CD4-positive, alpha-beta T cell treated with Interleukin-12 subunit alpha and Interleukin-12 subunit beta, for 1 hour (primary cell): ENCODE measurements at places on chromosomes 16 and 17.
A peak's percentile ranks its signal among the peaks of the same experiment; 100 is the strongest.

DNA sequence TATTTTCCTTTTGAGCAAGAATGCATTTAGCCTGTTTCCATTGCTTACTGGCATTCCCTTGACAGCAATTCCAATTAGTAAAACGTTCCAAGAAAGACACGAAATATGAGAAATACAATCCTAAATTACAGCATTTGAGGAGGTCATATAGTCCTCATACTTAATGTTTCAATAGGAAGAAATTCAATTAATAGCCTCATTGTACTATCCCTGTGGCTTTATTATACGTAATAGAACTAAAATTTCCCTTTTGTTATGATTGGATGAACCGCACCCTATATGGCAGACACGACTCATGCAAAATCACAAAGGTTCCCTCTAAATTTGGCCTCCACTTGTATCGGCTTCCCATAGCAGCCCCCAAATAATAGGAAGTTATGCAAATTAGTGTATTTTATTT is 291.7 kb downstream of the CEP112 start:
- DNase-seq, result no peak

GRCh38 chr17:36034127-36034526 is 16.4 kb upstream of the CCL23 start:
- DNase-seq, result no peak

DNA sequence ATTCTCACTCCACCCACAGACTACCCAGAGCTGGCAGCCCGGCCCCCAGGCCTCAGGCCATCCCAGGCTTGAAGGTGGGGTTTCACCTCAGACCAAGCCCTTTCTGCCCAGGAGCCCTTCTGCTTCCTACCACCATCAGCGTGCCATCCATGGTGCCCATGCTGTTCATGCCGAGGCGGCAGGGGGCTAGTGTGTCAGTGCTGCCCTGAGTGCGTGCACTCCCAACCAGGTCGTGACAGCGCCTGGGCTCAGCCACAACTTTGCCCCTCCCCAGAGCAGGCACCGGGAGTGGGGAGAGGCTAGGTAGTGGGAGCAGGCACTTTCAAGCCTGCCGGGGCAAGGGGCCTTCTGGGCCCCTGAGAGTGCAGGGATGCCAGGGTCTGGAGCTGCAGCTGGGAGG is 8.5 kb downstream of the B3GNT9 start:
- DNase-seq, result no peak

GRCh38 chr17:41615454-41615853 is 2.9 kb upstream of the KRT16 start:
- no peak for DNase-seq

DNA sequence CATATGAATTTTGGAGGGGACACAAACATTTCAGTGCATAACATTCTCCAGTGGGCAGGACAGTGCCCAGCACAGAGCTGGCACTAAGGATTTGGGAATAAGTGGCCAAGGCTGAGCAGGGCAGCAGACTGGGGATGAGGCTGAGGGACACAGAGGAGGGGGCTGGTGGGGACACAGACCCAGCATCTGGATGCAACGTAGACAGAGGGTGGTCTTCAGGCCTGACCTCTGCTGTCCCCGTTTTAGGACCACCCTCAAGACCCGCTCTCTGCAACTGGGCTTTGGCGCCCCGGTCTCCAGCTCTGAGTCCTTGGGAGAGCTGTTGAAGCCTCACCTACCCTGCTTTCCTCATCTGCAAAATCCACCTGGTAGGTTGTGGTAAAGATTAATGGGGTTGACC is 3.3 kb upstream of the PRSS33 start:
- DNase-seq, result no peak

DNA sequence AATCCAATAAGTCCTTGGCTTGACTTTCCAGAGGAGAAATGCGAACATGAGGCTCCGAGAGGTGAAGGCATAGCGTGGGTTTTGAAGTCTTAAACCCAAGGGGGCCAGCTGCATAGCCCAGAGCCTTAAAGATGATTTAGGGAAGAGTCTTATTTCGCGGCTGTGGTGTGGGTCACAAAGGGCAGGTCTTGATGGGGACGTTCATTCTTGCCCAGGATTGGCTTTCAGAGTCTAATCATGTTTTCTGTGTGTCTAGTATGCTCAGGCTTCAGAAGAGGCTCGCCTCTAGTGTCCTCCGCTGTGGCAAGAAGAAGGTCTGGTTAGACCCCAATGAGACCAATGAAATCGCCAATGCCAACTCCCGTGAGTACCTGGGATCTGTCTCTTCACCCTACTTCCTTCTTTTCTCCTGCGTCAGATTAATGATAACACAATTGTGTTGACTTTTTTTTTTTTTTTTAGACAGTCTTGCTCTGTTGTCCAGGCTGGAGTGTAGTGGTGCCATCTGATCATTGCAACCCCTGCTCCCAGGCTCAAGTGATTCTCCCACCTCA is 951 bp downstream of the RPL19 start:
- DNase-seq, result no peak

GRCh38 chr16:5516115-5516514 is 418.5 kb upstream of the EEF2KMT start:
- no peak for DNase-seq

GRCh38 chr17:27579897-27580321 is 51.1 kb upstream of the LGALS9 start:
- DNase-seq, result no peak

- DNase-seq, result no peak
Measured at GRCh38 chr17:5785867-5786509, 201.7 kb upstream of the NLRP1 start.

- DNase-seq, result no peak
Measured at GRCh38 chr17:69516911-69517310, 102.4 kb downstream of the MAP2K6 start.

GRCh38 chr16:66250686-66251431 is 115.6 kb upstream of the CDH5 start:
- no peak for DNase-seq

DNA sequence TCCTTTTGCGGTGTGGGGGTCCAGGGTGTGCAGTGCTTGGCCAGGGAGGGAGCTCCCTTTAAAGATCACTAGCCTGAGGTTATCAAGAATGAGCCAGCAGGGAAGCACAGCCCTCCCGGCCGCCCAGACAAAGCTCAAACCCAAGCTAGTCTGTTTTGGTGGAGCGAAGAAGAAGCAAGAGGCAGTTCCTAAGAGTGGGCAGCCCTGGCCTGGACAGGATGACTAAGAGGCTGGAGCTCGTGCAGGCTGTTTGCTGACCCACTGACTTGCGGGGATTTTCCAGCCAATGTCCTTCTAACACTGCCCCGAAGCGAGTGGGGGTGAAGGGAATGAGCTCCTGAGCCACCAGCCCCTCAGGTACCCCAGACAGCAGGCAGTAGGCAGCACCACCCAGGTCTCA is 134.4 kb downstream of the COPRS start:
- DNase-seq, result no peak

DNA sequence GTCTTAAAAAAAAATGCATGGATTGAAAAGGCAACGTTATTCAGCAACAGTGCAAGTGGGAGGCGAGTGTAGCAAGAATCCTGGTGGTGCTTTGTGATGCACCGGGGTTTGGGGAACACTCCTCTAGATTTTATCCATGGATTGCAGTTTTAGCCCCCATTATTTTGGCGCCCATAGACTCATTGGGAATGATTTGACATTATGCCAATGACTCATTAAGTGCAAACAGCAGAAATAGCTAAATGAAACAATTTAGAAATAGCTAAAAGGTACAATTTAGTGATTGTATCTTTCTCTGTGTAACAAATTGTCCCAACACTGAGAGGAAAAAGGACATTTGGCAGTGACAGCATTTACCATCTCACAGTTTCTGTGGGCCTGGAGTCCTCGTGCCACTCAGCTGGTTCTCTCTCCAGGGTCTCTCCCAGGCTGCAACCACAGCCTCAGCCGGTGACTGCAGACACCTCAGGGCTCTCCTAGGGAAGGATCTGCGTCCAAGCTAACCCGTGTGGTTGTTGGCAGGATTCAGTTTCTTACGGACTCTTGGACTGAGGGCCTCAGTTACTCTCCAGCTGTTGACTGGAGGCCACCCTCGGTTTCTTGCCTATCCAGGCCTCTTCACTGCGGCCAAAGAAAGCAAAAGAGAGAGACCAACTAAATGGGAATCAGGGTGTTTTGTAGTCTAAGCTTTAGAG is 398.7 kb downstream of the SNX29 start:
- no peak for DNase-seq

DNA sequence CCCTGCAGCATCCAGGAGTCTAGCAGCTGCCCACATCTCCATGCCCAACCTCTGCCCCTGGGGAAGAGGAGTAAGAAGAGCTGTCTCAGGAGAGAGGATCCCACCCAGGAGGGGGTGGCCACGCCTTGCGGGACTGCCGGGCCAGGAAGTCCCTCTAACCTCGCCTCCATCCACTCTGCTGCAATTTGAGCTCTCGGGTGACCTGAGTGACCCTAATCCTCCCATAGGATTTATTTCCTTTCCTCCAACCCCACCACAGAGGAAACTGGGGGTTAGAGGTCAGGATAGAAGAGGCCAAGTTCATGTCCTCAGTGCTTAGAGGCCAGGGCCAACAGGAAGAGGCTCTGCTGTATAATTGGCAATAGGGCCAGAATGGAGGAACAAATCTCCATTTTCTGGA is 22.6 kb upstream of the NGFR start:
- no peak for DNase-seq

GRCh38 chr16:11060842-11061241 is 116.5 kb downstream of the CLEC16A start:
- no peak for DNase-seq

DNA sequence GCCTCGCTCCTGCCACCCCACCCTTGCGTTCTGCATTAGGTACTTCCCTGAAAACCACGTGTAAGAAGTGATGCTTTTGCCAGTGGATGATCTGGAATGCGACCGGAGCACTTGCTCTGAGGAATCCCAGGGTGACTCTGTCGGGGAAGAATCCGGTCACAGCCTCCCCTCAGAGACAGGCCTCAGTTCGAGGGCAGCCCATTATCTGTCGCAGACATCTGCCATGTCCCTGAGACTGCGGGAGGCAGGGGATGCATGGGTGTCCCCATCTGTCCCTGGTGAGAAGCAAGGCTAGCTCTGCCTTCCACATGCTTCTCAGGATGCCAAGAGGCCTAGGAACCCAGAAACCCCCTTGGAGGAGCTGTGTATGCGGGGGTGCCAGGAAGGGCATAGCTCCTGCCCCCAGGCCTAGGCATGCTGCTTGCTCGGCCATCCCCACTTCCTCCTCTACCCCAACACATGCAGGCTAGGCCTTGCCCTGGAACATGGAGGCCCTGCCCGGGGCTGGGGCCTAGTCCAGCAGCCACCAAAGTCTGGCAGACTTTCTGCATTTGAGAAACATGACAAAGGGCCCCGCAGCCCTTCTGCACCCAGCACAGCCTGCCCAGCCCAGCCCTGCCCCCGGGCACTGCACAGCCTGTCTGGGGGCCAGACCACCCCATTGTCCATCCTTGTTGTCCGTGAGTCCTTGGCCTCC is 20.5 kb downstream of the MNT start:
- no peak for DNase-seq

- no peak for DNase-seq
Measured at GRCh38 chr16:22372882-22373661, 1.3 kb downstream of the CDR2 start.

DNA sequence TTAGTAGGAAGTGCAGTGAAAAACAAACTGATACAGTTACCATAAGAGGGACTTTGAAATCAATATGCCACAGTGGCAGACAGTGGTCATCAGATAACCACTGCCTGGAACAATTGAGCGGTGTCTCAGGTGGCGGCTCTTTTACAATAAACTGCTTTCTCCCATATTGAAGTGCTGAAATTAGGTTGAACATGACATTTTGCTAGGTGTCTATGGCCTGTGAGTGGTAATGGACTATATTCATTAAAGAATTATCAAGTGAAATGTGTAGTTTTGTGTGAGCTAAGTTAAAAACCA is 214.7 kb downstream of the RPTOR start:
- DNase-seq, result no peak

DNA sequence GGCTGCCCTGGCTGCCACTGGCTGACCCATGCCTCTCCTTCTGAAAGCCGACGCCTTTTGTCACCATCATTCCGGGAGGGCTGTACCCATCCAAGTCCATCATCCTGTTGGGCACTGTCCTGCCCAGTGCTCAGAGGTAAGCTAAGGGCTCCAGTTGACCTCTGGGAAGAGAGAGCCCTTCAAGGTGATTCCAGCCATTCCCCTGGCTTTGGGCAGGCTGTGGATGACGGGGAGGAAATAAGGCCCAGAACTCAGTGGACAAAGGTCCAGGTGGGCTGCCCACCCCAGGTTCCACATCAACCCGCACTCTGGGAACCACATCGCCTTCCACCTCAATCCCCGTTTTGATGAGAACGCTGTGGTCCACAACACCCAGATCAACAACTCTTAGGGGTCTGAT is 45.8 kb downstream of the NOS2 start:
- DNase-seq, result no peak

DNA sequence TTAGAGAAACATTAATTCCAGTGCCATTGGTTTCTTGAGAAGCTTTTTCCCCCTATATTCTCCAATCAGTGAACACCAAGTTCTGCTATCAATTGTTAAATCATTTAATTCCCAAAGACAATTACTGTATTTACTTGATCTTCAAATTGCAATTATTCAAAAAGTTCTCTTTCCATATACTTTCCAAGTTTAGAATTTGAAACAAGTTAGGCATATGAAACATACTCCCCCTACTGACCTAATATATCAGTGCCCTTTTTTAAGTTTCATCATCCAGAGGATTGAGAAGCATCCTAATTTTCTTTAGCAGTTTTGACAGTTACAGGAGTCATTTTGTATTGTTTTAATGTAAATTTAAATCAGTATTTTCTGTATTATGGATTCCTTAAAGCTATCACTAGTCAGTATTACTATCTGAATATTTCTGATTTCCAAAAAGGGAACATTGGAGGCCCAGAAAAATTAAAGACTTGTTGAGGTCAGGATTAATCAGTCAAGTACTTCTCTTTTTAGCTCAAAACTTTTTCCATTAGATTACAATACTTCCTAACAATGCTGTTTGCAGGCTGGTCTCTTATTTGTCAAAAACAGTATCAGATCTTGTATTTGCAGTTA is 16.3 kb downstream of the MEIOC start:
- no peak for DNase-seq

- DNase-seq, result no peak
Measured at GRCh38 chr16:10868104-10868595, 8.9 kb upstream of the CIITA start.

DNA sequence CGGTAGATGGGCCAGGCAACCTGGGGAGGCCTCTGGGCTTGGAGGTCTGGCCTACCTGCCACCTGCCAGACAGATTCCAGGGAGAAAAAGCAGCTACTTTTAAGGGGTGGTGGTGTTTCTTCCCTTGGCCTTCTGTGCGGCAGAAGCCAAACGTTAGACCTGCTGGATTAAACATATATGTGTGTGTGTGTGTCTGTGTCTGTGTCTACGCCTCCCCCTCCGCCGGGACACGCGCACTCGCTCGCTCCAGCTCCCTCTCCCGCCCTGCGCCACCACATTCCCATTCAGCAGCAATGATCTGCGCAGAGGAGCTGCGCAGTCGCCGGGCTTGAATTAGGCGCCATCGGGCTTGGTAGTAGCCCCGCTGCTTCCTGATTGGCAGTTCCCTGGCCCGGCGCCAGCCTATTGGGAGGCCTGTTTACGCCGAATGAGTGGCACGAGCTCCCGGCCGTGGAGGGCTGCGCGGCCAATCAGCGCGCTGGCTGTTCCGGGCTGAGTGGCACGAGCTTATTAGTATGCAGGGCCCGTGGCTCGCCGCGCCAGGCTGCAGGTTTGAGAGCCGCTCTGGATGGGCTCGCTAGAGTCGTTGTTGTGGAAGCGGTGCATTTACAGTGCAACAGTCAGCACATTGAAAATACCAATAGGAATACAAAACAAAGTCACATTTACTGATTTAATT is at the start of gene BAHCC1:
Gene BAHCC1 (plus strand): TSS at position 537 of the 679 bp plus-strand sequence. CDS start 4,283 bp downstream, outside the sequence.
- peak; percentile 85 for DNase-seq
